ENCODE measurements at places on chromosomes 3 and 15.
A peak's percentile ranks its signal among the peaks of the same experiment; 100 is the strongest.

DNA sequence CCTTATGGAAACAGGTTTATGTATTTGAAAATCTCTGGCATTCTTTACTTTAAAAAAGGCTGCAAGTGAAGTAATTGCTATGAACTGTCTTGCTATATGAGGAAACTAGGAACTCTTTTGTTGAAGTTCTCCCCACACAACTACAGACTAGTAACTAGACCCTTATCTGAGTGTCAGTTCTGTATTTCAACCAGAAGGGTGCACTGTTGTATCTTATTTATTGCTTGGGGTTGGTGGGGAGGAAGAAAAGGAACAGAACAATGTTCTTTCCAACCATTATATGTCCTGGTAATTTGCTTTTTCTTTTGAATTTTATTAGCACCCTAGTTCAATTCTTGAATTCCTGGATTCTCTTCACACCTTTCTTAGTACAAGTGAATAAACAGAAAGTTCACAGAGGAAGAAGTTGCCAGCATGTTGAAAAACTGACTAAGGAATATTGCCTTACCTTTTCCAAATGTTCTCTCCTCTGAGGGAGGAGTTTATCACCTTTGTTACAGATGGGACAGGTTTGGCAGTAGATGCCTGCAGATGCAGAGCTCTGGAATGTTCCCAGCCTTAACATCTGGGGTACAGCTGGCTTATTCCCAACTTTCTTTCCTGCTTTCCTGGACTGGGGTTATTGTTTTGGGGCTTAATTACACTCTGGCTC, 162.4 kb upstream of the CFAP20DC start:
- DNase-seq: no peak

GRCh38 chr3:60281970-60282369, 969.3 kb downstream of the FHIT start:
- no peak for DNase-seq

GRCh38 chr15:94061041-94061440, 170.3 kb upstream of the MCTP2 start:
- no peak for DNase-seq

- no peak for DNase-seq
Observed at GRCh38 chr3:10352146-10352911, 31.4 kb upstream of the SEC13 start.

GRCh38 chr3:29385046-29385830, 104.4 kb downstream of the RBMS3 start:
- no peak for DNase-seq

- no peak for DNase-seq
Observed at GRCh38 chr15:66993874-66994696, 71.3 kb upstream of the SMAD3 start.

- no peak for DNase-seq
Observed at GRCh38 chr15:26632500-26632899, 140.4 kb downstream of the GABRB3 start.

DNA sequence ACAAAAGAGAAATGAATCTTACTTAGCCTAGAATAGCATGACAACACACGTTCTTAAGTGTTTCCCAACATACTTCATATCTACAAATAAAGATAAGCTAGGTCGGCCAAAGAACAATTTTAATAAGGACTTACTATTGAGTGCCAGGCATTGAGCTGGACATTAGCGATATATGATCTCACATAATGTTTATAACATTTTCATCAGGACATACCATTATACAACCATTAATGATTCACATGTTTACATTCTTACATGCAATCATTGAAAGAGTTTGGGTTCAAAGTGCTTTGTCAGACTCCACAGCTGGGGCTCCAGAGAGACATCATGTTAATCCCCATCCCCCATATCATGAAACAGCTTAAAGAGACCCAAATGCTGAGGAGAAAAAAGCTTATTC, 189.0 kb downstream of the STT3B start:
- DNase-seq: no peak

- DNase-seq: no peak
Observed at GRCh38 chr3:11655196-11655928, 11.6 kb upstream of the VGLL4 start.

GRCh38 chr15:92682741-92683510, 27.4 kb upstream of the FAM174B start:
- DNase-seq: no peak

- DNase-seq: no peak
Observed at GRCh38 chr15:91688811-91689210, 164.7 kb upstream of the SLCO3A1 start.

DNA sequence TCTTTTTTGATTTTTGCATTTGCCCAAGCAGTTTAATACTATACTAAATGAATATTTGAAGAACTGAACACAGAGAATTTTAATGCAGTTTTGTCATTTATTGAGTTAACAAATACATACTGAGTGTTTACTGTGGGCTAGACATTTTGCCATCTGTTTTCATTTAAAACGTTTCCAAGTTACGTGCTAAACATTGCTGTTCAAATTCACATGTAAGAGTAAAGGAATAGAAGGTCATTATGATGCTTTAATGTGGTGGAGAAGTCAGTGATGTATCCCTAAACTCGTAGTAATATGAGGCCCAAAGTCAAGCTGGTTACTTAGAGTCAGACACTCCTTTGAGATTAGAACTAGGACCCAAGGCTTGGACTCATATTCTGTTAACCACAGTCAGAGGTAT, 49.4 kb downstream of the CRYBG3 start:
- DNase-seq: no peak

- no peak for DNase-seq
Observed at GRCh38 chr3:82130046-82130445, 368.6 kb upstream of the GBE1 start.

GRCh38 chr3:160400702-160401150, 1.3 kb downstream of the SMC4 start:
- DNase-seq: peak; percentile 74

- DNase-seq: no peak
Observed at GRCh38 chr3:117218641-117219048, 509.1 kb downstream of the TUSC7 start.

DNA sequence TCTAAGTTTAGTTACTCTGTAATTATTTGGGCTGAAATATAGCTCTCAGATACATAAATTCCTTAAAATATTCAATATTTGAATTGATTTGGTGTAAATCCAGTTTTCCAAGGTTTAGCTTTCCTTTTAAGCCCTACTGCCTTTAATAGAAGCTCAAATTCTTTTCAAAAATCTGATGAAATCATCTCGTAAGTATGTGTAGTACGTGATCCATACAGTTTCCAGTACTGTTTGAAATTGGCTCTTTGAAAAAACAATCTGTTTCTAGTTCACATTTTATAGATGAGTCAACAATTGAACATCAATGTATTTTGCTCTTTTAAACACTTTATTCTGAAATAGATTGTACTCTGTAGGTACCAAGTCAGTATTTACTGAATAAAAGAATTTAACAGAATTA, 84.2 kb downstream of the LRRC49 start:
- no peak for DNase-seq

GRCh38 chr3:37198996-37199395, 24.6 kb upstream of the LRRFIP2 start:
- no peak for DNase-seq

GRCh38 chr3:56916716-56917360, 115.1 kb upstream of the ARHGEF3 start:
- DNase-seq: no peak

GRCh38 chr3:52561028-52561747, 24.8 kb downstream of the UQCC5 start:
- DNase-seq: no peak

GRCh38 chr15:44736181-44736765, at the start of gene TRIM69:
Gene TRIM69 (plus strand): TSS chr15:44736528. CDS start chr15:44736705, 177 bp downstream.
- no peak for DNase-seq

DNA sequence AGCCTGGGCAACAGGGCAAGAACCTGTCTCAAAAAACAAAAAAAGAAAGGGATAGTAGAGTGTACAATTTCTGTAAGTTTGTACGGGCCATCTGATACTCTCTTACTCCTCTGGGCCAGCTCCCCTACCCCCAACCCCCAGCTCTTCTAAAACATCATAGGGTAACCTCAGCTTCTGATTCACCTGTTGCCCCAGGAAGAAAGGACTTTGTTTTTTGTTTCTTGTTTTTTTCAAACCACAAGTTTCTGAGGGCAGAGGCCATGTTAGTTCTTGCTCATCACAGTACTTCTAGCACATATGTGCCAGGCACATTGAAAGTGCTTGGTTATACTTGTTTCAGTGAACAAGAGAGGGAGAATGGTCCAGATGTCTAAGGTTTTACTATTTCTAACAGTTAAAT, 20.2 kb downstream of the ATOSA start:
- DNase-seq: no peak

DNA sequence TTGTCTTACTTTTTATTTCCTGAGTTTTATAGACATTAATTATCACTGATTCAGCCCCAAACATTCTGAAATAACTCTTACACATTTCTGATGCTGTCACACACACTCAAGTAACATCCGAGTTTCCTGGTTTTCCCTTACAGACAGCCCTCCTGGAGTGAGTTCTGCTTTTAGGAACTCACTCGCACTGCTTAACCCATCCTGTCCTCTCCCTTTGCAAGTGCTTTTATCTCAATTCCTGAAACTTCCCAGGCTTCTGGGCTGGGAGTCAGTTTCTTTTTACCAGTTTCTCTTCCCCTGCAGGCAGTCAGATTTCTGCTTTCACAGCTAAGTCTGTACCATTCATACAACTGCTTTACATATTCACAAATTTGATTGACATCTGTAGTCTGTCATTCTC, 15.6 kb upstream of the SH3GL3 start:
- DNase-seq: no peak

DNA sequence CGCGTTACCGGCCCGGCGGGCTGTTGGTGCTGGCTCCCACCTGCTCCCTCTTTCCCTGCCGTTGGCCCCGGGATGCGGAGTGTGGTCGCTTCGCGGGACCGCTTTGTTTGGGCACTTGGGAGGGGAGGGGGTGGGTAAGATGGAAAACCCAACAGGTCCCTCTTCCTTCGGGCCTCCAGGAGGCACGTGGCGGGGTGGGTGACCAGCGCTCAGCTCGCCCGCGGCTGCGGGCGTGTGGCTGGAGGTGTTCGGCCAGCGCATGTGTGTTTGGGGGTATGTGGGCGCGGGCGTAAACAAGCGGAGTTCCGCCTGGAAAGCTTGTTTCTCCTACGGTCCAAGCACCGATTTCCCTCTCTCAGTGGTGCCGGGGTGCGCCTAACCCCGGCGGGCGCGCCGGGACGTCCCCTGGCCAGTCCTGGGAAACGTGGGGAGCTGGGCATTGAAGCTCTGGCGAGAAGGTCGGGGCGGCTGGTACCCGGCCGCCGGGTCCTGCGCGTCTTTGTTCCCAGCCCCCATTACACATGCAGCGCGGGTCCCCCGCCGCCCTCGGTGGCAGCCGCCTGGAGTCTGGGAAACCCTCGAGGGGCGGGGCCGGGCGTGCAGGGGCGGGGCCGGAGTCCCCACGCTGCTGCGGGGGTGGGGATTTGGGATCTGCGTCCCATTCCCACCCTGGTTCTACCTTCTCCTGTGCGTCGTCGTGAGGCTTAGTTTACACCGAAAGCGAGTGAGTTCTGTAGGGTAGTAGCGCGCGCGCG, 1.4 kb downstream of the ACVR2B start:
- DNase-seq: peak; percentile 89

DNA sequence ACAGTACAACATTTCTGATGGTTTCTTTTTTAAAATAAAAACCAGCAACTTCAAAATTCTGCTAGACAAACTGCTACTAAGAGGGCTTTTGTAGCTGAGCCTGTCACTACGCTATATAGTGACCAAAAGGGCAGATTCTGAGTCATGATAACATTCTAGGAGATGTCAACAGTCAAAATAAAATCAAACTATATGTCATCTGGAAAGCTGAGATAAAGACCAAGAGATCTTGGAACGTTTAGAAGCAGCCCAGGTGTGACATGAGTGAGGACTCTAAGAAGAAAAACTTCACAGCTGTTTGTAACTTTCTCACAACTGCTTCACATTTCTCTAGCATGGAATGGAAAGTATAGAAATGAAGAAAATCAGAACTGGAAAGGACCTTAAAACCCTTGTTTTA, 84.6 kb downstream of the FILIP1L start:
- DNase-seq: no peak

DNA sequence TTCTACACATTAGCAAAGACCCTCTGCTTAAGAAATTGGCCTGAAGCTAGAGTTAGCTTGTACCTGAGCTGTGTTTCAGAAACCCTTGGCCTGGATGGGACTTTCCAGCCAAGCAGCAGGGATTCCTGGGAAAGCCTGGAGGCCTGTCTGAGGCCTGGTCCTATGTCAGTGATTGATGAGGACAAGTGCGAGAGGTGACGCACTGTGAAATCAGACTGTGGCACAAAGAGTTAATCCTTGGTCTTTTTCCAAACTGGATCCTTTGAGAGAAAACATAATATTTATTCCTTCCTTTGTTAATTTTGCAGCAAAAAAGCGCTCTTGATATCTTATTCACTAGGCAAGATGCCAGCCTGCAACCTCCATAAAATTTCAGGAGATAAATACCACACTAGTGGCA, 225.0 kb upstream of the ATP11B start:
- no peak for DNase-seq

GRCh38 chr3:48398701-48399386, 26.8 kb downstream of the FBXW12 start:
- DNase-seq: no peak

GRCh38 chr15:77069521-77070121, 1.3 kb downstream of the TSPAN3 start:
- DNase-seq: peak; percentile 68

- DNase-seq: no peak
Observed at GRCh38 chr3:12465836-12466225, 18.4 kb upstream of the TSEN2 start.

- no peak for DNase-seq
Observed at GRCh38 chr3:6989608-6990291, 128.8 kb downstream of the GRM7 start.

DNA sequence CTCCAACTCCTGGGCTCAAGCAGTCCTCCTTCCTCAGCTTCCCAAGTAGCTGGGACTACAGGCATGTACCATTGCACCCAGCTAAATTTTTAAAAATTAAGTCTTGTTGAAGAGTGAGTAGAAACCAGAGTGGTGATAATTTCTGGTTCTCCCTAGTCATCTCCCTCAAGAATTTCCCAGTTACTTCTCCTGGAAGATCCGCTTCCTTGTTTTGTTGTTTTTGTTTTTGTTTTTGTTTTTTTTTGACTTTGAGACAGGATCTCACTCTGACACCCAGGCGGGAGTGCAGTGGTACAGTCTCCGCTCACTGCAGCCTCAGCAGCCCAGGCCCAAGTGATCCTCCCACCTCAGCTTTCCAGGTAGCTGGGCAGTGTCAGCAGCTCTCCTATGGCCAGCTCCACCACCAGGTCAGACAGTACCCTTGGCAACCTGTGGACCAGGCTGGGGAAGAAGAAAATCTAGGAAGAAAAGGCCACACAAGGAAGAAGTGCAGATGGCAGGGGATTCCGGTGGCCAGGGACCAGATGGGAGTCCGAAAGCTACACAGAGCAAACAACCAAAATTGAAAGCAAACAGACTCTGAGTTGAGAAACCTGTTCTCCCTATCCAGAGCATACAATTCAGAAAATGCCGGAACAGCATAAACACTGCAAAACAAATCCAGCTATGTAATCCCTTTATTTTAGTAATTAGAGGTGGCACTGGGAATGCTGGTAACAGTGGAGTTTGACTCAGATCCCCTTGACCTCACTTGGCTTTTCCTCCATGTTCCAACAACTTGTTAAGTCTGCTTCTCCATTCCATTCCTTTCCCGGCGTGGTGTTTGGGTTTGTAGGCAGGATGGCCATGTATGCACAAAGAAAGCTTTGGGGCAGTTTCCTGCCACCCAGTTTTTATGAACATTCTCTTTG, 266.6 kb upstream of the CTDSPL start:
- no peak for DNase-seq

GRCh38 chr3:10994306-10994705, 1.8 kb downstream of the SLC6A1 start:
- DNase-seq: no peak

All from upper lobe of right lung (tissue), 1 donor.